ENCODE measurements at places on chromosomes 1 and 21. TPM values are rescaled to one million over a fixed set of nuclear protein-coding genes. Genes with fewer than 3 reads are reported as not detected.

DNA sequence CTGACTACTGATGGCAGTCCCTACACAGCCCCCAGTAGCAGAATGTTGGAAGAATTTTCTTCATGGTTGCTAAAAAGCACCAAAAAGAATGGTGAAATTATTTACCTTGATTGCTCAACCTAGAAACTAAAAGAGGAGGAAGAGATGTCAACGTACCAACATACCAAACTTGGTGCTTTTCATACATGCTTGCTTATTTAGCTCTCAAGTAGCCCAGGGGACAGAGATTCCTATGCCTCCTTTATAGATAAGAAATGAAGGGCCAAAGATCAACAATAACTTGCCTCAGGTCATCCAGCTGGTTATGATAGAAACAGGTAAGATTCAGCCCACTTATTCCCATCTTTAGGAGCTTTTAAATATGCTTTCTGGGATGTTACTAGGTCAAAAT, 170.6 kb downstream of the PIGK start:
- no peak for DNase-seq

DNA sequence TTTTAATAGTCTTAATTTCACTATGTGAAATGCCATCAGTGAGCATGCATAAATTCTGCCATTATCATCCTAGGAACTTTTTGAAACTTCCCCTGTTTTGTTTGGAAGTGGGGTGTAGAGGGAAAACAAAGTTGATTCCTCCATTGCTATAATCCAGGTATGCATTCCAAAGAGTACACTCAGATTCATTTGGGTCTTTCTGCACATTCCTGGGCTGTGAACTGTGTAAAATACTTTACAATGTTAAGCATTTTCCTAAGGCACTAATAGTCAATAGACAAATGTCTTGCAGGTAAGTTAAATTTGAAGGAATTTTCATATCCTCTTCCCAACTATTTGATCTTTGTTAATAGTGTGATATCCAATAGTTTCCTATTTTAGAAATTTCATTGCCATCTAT, 36.2 kb downstream of the SGIP1 start:
- no peak for DNase-seq

C1QB gene
- not detected for total RNA-seq

UCK2 gene
- total RNA-seq, result 84.2 TPM

OR2W3 gene
- not detected for total RNA-seq

Measured in A673 (cell line).